ENCODE measurements at places on chromosomes 1 and 21.

DNA sequence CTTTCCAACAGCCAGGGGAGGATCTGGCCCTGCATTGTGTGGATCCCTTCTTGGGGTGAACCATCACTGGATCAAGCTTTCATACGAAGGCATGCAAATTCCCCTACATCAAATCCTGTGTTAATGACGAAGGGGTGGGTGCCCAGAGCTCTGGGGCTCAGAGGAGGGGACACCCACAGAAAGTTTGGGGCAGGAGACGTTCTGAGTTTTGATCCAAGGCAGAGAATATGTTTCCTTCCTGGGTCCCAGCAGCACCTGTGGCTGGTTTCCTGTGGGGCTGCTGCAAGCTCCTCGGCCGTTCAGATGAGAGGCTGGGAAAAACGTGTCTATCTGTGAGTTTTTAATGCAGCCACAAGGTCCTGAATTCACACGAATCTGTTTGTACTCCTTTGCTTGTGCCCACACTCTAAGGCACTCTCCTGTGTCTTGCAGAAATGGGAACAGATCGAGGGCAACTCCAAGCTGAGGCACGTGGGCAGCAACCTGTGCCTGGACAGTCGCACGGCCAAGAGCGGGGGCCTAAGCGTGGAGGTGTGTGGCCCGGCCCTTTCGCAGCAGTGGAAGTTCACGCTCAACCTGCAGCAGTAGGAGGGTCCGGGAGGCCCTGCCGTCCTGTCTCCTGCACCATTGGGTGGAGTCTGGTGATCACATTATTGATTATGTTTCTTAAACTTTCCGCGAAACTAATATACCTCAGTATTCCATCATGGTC lies 147.1 kb downstream of the PGBD5 start:
- no peak for DNase-seq

- DNase-seq = no peak
Measured at GRCh38 chr1:178465011-178465410, 31.8 kb downstream of the CLEC20A start.

DNA sequence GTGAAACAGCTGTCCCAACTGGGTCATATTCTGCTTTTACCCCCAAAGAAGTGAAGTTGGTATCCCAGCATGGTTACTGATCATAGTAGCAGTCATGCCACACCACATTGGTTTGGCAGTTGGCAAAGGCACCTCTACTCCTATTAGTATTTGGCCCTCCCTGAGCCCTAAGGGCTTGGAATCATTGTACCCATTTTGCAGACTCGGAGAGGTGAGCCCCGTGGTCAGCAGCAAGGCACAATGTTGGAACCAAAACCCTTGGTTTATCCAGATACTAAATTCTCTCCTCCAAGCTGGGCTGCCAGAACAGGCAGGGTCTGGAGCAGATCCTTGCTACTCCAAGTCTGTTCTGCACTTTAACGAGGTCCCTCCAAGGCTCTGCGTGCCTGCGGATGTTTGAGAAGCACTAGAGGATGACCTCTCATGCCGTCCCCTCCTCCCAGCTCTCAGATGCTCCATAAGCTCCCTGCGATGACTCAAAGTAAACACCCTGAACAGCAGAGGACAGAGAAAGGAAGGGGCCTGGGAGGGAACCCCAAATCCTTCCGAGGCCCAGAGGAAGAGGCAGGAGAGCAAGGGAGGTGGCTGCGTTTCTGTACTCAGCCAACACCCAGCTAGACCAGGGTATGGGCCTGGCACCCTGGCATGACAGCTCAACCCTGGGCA lies 89.3 kb downstream of the PAX7 start:
- DNase-seq = no peak

- DNase-seq = no peak
Measured at GRCh38 chr1:26405281-26405915, 5.2 kb upstream of the LIN28A start.

DNA sequence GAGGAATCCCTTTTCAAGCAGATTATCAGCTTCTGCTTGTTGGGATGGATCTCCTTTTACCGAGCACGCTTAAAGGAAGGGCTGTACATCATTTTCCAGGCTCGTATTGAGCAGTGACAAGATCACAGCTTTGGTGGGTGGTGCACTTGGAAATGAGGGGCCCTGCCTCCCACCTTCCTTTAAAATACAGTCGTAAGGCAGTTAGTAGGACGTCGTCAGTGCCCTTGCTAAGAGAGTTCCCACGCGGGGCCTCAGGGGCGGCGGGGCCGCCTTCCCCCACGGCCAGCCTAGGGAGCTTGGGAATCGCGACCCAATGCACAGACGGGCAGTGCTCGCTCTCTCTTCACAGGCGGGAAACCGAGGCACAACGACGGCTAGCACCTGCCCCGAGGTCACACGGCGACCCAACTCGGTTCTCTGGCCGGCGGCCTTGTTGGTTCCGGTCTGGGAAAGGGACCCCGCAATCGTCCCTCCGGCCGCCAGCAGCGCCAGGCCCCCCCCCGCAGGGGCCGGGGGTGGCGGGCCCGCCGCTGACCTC lies 58.6 kb downstream of the H3-3A start:
- DNase-seq = no peak
